ENCODE measurements at places on chromosomes 5 and 9. TPM values are rescaled to one million over a fixed set of nuclear protein-coding genes. Genes with fewer than 3 reads are reported as not detected.

- DNase-seq: no peak
These were observed 6.4 kb upstream of the ANKRD31 start for GRCh38 chr5:75243100-75243499.

GRCh38 chr5:141695627-141696215 lies 13.7 kb upstream of the ARAP3 start:
- DNase-seq: no peak

DNA sequence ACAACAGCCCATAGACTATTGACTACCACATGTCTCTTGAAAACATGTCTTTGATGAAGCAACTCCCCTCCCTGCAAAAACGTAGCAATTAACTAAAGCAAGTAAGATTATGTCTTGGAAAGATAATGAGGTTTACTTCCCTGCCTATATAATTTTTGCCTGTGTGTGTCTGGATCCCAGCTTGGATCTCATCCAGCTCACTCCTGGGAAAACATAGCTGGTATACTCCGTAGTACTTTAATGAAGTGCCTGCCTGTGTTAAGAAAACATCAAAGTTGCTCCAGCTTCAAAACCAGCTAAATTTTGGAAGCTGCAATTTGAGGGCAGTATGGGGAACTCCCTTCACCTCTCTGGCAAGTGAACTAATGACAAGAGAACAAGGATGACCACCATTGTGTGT lies 182.6 kb upstream of the C9orf72 start:
- no peak for DNase-seq

GRCh38 chr9:128242828-128243214 lies 33.0 kb downstream of the GOLGA2 start:
- no peak for DNase-seq

DNA sequence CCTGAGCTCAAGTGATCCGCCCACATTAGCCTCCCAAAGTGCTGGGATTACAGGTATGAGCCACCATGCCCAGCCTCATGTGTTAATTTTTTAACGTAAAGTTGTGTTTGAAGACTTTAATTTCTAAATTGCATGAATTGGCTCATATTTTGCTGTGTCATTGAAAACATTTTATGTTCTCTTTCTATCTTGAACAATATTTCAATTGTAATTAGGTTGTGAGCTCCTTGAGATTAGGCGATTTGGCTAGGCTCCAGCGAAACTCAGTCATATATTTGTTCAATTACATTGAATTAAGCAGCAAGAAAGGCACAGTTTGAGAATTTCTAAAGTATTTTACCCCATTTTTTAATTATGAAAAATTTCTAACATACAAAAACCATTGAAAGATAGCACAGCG lies 34.0 kb downstream of the GAPVD1 start:
- DNase-seq: no peak

The IRX1 gene
- not detected for total RNA-seq

The ENDOG gene
- 28.5 TPM for total RNA-seq

The FCN2 gene
- not detected for total RNA-seq

The GLDC gene
- total RNA-seq: 0.63 TPM

The CRB2 gene
- not detected for total RNA-seq

The GARIN3 gene
- total RNA-seq: 0.22 TPM
